Chondrocyte (in vitro differentiated cells): ENCODE measurements at places on chromosomes 1 and 21. TPM values are rescaled to one million over a fixed set of nuclear protein-coding genes. Genes with fewer than 3 reads are reported as not detected.

Gene LCE1D
- total RNA-seq = not detected in 3 replicates

- DNase-seq = no peak
These were observed at the start of gene HES3 for GRCh38 chr1:6243993-6244392. Gene HES3, plus strand, starts transcription at chr1:6244179. Its CDS starts 187 bp downstream, at chr1:6244366.

Gene ATP1A4
- total RNA-seq = not detected in 3 replicates

DNA sequence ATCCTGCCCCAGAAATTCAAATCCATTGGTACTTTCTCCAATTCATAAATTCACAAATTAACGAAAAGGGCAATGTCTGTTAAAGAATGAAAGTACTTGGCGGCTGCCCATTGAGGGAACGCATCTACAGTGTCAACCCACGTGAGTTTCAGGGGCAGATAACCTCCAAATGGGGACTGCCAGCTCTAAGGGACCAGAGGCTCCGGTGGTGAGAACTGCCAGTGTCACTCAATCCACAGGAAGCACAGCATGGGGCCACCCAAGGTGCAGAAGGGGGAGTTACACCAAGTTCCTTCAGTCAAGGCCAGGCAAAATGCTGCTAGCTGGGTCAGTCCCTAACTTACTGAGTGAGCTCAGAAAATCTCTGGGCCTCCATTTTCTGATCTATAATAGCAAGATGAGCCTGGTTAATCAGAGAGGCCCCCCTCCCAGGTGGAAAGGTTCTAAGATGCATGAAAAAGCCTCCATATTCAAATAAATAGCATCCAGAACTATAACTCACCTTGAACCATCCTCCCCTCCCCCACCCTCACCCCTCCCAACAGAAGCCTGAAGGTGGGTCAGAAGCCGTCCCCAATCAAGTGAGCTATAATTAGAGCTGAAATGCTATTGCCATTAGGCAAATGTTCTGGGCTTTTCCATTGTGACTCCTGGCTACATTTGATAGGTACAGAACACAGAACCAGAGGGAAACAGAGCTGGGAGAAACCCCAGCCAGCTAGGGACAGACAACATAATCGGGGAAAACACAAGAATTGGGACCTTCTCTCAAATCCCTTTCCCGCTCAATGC, 41.7 kb downstream of the LRP8 start:
- no peak for DNase-seq

Gene LCE1F
- total RNA-seq = not detected in 3 replicates

DNA sequence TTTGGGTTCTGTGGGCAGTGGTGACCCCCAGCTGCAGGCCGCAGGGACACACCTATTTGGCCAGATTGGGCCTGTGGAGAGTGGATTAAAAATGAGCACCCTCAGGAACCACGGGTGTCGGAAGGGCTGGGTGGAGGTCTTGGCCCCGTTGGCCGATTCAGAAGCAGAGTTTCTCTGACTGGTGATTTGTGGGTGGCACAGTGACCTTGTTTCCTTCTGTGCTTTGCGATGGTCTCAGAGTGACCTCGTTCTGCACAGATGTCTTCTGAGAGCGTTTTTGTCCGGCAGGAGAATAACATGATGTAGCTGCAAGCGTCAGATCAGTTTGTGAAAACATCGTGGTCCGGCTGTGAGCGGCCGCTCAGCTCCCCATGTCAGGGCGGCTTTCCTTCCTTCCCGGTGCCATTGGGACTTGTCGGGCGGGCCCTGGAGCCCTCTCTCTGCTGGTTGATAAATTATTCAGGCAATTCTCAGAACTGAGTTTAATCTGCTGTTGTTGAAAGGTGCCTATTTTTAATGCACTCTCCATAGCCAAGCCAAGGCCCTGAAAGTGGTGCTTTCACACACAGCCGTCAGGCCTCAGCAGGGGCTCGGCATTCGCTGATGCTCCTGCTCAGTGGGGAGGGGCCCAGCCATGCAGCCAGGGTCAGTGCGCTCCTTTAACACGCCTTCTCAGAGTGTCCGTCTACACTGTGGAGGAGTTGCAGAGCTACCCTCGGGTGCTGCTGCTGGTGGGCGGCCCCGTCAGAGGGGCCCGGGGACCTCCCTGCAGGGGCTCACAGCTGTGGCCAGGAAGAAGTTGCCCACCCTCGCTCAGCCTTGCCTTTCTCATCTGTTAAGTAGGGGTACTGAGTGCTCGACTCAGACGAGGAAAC, 26.8 kb downstream of the TRPM2 start:
- DNase-seq = no peak
